ENCODE measurements at places on chromosomes 12 and 14.

DNA sequence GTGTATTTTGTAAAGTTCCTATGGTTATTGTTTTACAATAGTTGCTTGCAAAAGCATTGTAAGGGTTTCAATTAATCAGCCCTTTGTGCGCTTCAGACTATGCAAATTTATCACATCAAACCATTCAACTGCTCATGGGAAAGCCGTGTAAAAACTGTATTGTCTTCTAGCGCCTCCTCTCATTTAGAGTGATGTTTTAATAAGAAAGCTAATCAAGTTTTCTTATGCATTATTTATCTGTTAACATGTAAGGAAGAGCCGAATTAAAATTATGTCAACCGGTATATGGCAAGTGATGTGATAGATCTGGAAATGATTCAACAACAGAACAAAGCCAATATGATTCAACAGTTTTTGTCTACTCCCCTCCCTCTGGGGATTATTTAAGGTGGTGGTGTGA lies 92.5 kb upstream of the RFX4 start:
- DNase-seq = no peak

GRCh38 chr12:47024463-47024862 lies 55.0 kb upstream of the PCED1B start:
- DNase-seq = no peak

DNA sequence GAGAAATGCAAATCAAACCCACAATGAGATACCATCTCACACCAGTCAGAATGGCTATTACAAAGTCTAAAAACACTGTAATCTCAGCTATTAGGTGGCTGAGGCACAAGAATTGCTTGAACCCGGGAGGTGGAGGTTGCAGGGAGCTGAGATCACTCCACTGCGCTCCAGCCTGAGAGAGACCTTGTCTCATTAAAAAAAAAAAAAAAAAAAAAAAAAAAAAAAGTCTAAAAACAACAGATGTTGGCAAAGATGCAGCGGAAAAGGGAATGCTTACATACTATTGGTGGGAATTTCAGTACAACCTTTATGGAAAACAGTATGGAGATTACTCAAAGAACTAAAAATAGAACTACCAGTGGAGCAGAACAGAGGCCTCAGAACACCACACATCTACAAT lies 19.0 kb upstream of the ATF7 start:
- no peak for DNase-seq

- DNase-seq = no peak
Measured at GRCh38 chr14:45065956-45066355, 18.0 kb upstream of the PRPF39 start.

- DNase-seq = no peak
Measured at GRCh38 chr14:74654931-74655330, 42.9 kb upstream of the LTBP2 start.

DNA sequence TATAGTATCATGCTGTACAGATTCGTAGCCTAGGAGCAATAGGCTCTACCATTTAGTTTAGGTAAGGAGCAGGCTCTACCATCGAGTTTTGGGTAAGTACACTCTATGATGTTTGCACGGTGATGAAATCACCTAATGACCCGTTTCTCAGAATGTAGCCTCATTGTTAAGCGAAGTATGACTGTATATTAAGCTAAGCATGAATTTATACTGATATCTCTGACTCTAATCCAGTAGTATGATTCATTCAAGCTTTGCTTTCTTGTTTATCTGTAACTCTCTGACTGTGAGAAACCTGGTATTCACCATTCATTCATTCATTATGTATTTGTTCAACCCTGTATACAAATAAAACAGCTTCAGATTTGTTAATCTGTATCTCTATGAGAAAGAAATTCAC lies 283.9 kb upstream of the PRICKLE1 start:
- no peak for DNase-seq

- DNase-seq = no peak
Measured at GRCh38 chr14:90268420-90268819, 12.1 kb downstream of the PSMC1 start.

DNA sequence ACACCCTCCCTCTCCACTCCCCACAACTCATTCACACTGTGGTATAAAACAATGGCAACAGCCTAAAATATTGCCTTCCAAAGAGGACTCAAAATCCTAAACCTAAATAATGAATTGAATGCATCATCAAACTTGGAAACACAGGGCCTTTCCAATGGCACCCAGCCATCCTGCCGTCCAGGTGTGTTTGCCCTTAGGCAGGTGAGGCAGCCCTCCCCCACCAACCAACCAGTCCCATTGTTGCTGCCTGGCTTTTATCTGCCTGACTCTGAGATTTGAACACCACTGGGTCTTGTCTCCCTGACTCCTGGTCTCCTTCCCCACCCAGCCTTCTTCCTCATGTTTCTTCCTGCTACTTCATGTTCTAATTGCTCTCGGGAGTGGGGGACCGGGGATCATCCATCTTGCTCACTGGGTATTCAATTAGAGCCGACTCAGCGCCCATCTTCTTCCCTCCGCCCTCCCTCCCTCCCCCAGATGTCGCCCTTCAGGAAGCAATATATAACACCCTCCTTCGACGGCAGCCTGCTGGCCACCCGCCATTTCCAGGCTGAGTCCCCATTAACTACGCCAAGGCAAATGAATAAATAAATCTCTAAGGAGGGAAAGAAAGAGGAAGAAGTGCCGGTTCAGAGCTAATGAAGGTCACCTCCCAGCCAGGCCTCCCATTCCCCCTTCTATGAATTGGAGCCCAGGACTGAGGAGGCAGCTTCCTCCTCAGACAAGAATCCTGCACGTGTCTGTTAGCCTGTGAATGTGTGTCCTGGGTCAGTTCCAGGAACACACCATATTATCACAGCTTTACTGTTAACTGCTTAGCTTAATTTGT lies 36.3 kb upstream of the NTF3 start:
- DNase-seq = no peak

- DNase-seq = no peak
Measured at GRCh38 chr12:29858270-29858786, 74.6 kb upstream of the TMTC1 start.

DNA sequence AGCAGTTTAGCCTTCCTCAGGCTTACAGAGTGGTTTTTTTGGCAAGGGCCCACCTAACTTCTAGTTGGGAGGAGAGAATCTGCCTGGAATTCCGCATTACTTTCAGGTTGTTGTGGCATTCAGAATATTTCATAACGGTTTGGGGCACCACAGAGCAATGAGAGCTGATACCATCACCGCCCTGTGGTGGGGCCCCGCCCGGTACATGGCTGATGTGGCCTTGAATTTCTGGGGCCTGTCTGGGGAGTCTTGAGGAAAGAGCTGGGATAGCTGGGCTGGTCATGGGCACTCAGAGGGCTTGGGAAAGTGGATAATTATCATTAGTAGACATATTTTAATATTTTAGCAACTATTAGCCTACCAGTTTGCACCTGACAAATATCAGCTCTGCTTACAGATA lies 4.2 kb downstream of the TESPA1 start:
- peak; percentile 71 for DNase-seq

DNA sequence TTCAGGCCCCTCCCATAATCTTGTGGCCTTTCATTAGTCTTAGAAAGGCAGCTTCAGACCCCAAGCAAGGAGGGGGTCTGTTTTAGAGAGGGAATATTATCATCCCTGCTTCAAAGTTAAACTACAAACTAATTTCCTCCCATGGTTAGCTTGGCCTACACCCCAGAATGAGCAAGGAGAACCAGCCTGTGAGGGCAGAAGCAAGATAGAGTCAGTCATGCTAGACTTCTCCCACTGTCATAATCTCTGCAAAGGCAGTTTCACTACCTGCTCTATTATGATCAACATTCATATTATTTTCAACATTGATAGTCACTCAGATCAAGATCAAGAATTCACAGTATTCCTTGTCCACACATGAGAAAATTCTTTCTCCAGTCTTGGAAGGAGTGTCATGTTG lies 105.1 kb downstream of the GXYLT1 start:
- no peak for DNase-seq

DNA sequence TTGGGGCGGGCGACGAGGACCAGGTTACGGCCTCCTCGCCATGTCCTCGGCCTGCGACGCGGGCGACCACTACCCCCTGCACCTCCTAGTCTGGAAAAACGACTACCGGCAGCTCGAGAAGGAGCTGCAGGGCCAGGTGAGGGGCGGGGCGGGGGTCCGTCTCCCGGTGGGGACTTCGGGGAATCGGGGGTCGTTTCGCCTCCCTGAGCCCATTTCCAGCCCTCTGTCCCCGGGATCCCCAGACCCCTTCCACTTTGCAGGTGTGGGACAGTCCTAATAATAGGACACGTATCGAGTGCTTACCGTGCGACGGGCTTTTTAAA lies 380 bp downstream of the ANKRD13A start:
- no peak for DNase-seq

- no peak for DNase-seq
Measured at GRCh38 chr12:78331753-78332152, 501.1 kb downstream of the NAV3 start.

DNA sequence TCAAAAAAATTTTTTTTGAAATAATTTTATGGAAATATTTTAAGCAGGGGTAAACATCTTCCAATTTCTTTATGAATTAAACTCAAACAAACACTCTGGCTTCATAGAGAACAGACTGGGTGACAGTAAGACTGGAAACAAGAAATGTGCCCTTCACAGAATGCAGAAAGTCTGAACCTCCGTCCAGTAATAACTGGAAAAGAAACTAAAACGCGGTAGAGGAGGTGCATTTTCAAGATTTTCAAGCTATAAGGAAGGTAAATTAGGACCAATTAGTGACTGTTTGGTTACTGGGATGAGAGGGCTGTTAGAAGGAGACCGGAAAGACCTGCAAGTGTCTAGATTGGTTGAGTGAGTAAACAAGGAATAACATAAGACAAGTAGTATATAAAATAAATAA lies 245.7 kb downstream of the CEP128 start:
- DNase-seq = no peak

DNA sequence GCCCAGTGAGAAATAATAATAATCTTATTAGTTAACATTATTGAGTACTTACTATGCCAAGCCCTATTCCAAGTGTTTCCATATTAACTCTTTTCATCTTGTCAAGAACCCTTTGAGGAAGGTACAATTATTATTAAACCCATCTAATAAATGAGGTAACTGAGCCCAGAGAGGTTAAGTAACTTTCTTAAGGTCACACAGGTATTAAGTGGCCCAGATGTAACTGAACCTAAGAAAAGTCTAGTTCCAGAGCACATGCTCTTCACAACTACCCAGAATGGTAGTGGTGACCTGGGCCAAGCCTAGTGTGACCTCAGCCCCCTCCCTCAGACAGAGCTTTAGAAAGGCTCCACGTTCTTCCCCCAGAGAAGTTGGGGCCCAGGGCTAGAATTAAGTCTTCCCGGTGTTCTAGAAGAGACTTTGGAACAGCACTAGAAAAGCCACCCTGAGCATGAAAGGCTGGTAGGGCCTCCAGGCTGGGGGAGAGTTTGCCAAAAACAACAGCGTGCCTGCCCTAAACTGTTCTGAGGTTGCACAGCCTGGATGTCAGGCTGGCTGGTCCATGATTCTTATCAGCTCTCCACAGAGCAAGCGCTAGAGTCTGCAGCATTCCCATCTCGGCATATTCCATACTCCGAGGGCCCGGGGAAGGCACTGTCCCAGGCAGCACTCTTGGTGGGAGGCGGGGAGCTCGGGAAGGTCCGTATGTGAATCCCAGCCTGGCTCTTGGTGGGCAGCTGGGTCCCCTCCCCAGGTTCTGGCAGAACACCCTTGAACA lies 41.3 kb upstream of the CTDSP2 start:
- no peak for DNase-seq

DNA sequence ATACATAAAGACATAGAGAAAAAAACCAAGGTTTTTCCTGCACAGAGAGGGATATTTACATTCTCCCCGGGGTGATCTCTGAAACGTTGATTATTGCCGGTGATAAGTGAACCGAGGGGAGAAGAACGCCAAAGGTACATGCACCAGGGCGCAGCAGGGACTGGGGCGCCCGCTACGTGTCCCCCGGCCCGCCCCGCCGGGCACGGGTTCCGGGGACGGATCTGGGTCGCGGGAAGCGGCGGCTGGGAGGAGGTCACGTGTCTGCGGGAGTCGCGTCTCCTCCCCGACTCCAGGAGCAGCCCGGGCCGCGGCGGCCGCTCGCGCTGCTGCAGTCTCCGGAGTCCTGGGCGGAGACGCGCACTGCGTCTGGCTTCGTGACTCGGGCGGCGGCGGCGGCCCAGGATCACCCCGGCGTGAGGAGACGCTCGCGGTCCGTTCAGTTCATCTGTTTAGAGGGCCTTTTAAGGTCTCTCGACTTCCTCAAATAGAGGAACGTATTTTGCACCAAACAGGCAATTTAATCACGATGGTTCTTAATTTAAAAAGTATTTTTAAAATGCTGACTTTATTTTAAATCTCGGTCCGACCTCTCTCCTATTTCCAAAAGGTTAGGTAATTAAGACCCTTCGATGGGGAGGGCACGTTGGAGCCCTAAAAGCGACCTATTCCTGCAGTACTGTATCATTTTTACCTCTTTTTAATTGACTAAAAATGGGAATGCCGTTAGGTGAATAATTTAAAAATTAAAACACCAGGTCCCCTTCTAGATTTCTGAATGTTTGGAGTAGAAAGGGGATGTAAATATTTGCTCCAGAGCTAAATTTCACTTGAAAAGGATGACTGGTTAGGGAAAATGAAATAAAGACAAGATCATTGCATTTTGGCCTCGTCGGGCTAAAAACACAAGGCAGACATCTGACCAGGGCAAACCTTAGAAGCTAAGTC lies 1.8 kb upstream of the BHLHE41 start:
- peak; percentile 54 for DNase-seq

GRCh38 chr12:91163116-91163515 lies 19.5 kb downstream of the DCN start:
- no peak for DNase-seq

DNA sequence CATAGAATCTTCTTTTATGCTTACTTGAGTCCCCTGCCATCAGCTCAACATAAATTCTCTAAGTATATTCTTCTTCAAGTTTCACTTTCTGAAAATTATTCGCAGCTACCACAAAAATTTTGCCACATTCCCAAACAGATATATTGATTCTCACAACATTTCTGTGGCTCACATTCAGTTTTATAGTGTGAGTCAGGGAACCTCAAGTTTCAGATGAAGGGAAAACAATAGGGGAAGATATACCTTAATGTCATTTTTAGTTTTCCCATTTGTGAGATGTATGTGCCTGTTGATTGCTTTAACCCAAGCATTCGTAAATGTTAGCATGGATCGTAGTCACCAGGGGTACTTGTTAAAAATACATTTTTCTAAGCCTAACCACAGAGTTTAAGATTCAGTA lies 465.8 kb downstream of the CCER1 start:
- no peak for DNase-seq

DNA sequence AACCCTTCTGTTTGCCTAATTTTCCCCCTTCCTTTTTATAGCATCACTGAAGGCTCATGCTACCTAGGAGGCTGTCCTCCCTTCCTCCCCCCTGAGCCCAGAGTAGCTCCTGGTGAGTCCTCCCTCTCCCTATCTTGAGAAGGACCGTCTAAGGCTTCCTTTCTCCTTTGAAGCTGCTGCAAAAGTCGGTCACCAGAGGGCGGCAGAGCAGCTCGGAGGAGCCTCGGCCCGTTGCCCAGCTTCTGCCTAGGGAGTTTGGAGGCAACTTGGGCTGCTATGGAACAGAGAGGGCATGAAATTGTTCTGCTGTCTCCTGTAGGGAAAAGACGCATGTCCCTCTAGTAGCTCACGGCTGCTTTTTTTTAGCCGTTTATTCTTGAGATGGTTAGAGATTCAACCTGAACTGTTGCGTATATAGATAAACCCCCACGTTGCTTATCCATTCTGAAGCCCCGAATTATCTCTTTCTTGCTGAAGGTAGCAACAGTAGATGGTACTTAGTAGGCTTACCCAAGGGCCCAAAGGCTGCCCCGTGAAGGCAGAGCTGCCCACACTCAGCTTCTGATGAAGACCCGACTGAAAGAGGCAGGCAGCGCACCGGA lies 5.7 kb downstream of the WNT5B start:
- DNase-seq = peak; percentile 79
